ENCODE measurements at places on chromosomes 1 and 21. TPM values are rescaled to one million over a fixed set of nuclear protein-coding genes. Genes with fewer than 3 reads are reported as not detected.

- no peak overlapping the region for H3K27ac ChIP-seq
- no peak for DNase-seq
- H3K4me1 ChIP-seq = no peaks in the 10 kb centered on the region
These were observed 59.6 kb downstream of the CAMK2N1 start for GRCh38 chr1:20426371-20426770.

GRCh38 chr1:237386362-237387143, 344.6 kb downstream of the RYR2 start:
- H3K36me3 ChIP-seq = no peaks in the 10 kb centered on the region
- no peak for DNase-seq
- no peaks in the 10 kb centered on the region for H3K4me1 ChIP-seq
- H3K27ac ChIP-seq = no peak overlapping the region

GRCh38 chr1:210129092-210129491, 103.5 kb upstream of the SERTAD4 start:
- H3K27ac ChIP-seq = no peak overlapping the region
- H3K4me3 ChIP-seq = no peak overlapping the region
- no peak for DNase-seq
- H3K4me1 ChIP-seq = no peaks in the 10 kb centered on the region
- no peaks in the 10 kb centered on the region for H3K36me3 ChIP-seq
- H3K27me3 ChIP-seq = no peaks in the 10 kb centered on the region

GRCh38 chr1:247908766-247909165, 11.3 kb upstream of the OR2T8 start:
- no peak for DNase-seq
- no peaks in the 10 kb centered on the region for H3K27me3 ChIP-seq
- H3K36me3 ChIP-seq = no peaks in the 10 kb centered on the region
- H3K27ac ChIP-seq = no peak overlapping the region
- peaks cover 3% of the 10 kb centered on the region for H3K4me1 ChIP-seq

DNA sequence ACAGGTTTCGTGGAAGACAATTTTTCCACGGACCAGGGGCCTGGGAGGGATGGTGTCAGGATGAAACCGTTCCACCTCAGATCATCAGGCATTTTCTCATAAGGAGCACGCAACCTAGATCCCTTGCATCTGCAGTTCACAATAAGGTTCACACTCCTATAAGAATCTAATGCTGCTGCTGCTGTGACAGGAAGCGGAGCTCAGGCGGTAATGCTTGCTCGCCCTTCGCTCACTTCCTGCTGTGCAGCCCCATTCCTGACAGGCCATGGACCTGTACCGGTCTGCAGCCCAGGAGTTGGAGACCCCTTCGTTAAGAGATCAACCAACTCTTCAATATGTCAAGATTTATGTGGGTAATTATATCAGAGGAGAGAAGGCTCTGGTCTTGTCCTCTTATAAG, 3.3 kb upstream of the DHX9 start:
- DNase-seq = no peak
- no peaks in the 10 kb centered on the region for H3K27me3 ChIP-seq
- no peak overlapping the region for H3K27ac ChIP-seq
- H3K4me3 ChIP-seq = no peak overlapping the region
- peaks cover 13% of the 10 kb centered on the region for H3K4me1 ChIP-seq

DNA sequence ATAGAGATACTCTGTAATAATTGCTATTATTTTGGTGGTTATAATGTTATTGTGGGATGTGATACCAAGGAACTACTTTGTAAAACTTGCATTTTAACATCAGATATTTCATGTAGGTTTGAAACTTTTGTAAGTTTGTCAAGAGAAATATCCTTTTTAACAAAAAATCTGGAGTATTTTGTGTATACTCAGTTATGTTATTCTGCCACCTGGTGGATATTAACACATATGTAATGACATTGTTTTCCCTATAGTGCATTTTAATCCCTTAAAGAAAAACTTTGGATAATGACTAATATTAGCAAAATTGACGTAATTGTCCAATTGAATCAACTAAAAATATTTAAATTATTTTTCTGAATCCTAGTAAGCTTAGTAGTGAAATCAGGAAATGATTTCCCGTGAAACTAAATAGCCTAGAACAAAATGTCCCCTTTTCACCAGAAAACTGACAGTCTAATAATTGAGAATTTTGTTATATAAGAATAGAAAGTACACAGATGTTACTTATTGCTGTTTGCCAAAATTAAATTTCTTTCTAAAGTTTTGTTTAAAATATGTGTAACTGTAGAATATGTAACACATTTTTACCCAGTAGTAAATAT, 39.6 kb downstream of the KCTD3 start:
- peaks cover 43% of the 10 kb centered on the region for H3K36me3 ChIP-seq
- H3K27ac ChIP-seq = no peak overlapping the region
- DNase-seq = no peak
- H3K27me3 ChIP-seq = no peaks in the 10 kb centered on the region
- H3K4me3 ChIP-seq = no peak overlapping the region

DNA sequence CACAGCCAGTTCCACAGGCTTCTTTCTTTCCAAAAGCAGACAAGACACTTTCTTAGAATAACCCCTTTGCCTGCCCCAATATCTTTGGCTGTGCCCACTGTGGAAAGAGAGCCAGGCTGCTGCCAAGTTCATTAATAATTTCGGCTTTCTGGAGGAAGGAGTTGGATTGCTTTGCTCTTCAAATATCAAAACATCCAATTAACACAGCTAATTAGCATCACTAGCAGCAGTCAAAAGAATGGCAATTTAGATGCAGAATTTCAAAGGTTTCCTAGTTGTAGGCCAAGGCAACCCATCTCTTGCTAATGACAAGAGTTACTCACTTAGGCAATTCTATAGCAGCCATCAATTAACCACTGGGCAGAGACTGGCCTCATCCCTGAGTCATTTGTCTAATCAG, 91.0 kb upstream of the SPATA6 start:
- H3K27ac ChIP-seq = no peak overlapping the region
- peaks cover 3% of the 10 kb centered on the region for H3K27me3 ChIP-seq
- no peaks in the 10 kb centered on the region for H3K4me1 ChIP-seq
- no peaks in the 10 kb centered on the region for H3K36me3 ChIP-seq
- H3K4me3 ChIP-seq = no peak overlapping the region

GRCh38 chr21:33938381-33938780, 22.8 kb upstream of the ATP5PO start:
- no peaks in the 10 kb centered on the region for H3K27me3 ChIP-seq
- peaks cover 13% of the 10 kb centered on the region for H3K4me1 ChIP-seq
- DNase-seq = no peak
- H3K36me3 ChIP-seq = no peaks in the 10 kb centered on the region

DNA sequence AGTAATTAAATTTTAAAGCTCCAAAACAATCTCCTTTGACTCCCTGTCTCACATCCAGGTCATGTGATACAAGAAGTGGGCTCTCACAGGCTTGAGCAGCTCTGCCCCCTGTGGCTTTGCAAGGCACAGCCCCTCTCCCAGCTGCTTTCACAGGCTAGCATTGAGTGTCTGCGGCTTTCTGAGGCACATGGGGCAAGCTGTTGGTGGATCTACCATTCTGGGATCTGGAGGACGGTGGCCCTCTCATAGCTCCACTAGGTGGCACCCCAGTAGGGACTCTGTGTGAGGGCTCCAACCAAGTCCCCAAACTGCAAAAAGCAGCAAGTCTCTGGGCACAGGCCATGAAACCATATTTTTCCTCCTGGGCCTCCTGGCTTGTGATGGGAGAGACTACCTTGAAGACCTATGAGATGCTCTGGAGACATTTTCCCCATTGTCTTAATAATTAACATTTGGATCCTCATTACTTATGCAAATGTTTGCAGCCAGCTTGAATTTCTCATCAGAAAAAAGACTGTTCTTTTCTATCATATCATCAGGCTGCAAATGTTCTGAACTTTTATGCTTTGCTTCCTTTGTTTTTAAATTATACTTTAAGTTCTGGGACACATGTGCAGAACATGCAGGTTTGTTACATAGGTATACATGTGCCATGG, 554.1 kb upstream of the OLFM3 start:
- DNase-seq = no peak
- H3K27me3 ChIP-seq = no peaks in the 10 kb centered on the region
- H3K36me3 ChIP-seq = no peaks in the 10 kb centered on the region
- no peak overlapping the region for H3K4me3 ChIP-seq
- H3K4me1 ChIP-seq = no peaks in the 10 kb centered on the region

DNA sequence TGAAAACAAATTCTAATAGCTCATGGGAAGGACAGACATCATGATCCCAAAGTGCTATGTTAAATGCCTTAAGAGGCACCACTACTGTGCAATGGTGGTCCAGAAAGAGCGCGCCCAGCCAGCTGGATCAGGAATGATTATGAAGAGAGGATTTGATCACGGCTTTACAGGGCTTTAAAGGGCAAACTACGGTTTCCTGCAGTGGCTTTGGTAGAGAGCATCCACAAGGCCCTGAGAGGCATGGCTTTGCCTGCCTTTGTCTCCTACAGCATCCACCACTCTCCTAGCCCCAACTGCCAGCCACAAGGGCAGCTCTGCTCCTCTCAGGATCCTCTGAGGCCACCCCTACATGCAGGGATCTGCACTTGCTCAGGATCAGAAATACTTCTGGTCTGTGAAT, 40.7 kb downstream of the ZNF281 start:
- H3K4me1 ChIP-seq = peaks cover 4% of the 10 kb centered on the region
- no peak for DNase-seq
- no peaks in the 10 kb centered on the region for H3K27me3 ChIP-seq
- no peak overlapping the region for H3K27ac ChIP-seq
- H3K4me3 ChIP-seq = no peak overlapping the region

DNA sequence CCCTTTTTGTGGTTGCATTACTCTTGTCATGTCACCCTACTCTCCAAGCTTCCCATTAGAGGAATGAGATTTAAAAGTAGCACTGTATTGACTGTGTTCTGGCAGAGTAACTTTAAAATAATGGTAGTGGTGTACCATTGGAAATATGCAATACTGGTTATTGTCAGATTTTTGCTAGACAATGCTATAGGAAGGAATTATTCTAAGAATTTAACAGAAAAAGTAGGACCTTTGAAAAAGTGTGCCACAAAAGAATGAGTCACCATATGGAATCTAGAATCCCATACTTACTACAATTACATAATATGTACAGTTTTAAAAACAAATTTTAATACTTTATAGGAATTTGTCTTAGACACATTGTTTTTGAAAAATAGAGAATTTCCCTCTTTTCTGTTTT, 13.8 kb downstream of the MIER1 start:
- H3K27ac ChIP-seq = no peak overlapping the region
- H3K4me3 ChIP-seq = no peak overlapping the region
- H3K36me3 ChIP-seq = peaks cover 4% of the 10 kb centered on the region
- H3K4me1 ChIP-seq = peaks cover 51% of the 10 kb centered on the region
- no peak for DNase-seq

DNA sequence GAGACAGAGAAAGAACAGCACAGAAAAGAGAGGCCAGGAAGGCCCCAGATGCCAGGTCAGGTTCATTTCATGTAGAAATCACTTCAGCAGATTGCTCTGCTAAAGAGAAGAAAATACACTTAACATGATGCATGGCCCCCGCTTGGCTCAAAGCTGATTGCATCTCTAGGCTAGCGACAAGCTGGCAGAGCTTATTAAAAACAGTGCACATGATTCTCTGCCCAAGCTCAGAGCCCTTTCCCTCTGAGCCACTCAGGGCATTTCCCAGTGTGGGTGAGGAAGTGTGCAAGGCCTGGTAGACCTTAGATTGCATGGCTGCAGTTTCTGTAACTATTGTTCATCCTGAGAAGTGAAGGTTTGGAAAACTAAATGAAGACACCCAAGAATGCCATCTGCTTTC, 3.3 kb upstream of the CAPN9 start:
- H3K4me1 ChIP-seq = no peaks in the 10 kb centered on the region
- no peaks in the 10 kb centered on the region for H3K36me3 ChIP-seq
- no peak overlapping the region for H3K27ac ChIP-seq
- no peak overlapping the region for H3K4me3 ChIP-seq
- no peak for DNase-seq

- no peak overlapping the region for H3K27ac ChIP-seq
- peaks cover 9% of the 10 kb centered on the region for H3K4me1 ChIP-seq
- no peak overlapping the region for H3K4me3 ChIP-seq
These were observed 25.5 kb downstream of the FGGY start for GRCh38 chr1:59322394-59322793.

DNA sequence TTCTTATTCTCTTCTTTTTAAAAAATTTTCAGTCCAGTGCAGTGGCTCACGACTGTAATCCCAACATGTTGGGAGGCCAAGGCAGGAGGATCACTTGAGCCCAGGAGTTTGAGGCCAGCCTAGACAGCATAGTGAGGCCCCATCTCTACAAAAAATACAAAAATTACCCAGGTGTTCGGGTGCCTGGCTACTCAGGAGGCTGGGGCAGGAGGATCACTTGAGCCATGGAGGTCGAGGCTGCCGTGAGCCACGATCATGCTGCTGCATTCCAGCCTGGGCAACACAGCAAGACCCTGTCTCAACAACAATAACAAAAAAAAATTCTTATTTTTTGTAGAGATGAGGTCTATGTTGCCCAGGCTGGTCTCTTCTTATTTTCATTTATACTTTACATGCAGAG, 7.9 kb downstream of the PLA2G2D start:
- DNase-seq = no peak
- no peaks in the 10 kb centered on the region for H3K36me3 ChIP-seq
- no peak overlapping the region for H3K27ac ChIP-seq
- H3K4me1 ChIP-seq = peaks cover 5% of the 10 kb centered on the region
- H3K4me3 ChIP-seq = no peak overlapping the region
- H3K27me3 ChIP-seq = peaks cover 6% of the 10 kb centered on the region

Gene TNFAIP8L2
- 17.8 TPM for total RNA-seq

Gene CCNL2
- total RNA-seq = 165 TPM

Gene PTGFR
- 4.5 TPM for total RNA-seq

Gene TCHH
- 0.15 TPM for total RNA-seq

Gene DIPK1A
- 5.6 TPM for total RNA-seq

Gene ANP32E
- 27.9 TPM for total RNA-seq
